ENCODE measurements at places on chromosomes 3 and 15. TPM values are rescaled to one million over a fixed set of nuclear protein-coding genes. Genes with fewer than 3 reads are reported as not detected.

UNC13C gene
- not detected for total RNA-seq

EXD1 gene
- total RNA-seq = not detected

ARPIN gene
- total RNA-seq = 5.2 TPM

SLC6A20 gene
- total RNA-seq = not detected

BSN gene
- total RNA-seq = 0.12 TPM

DNA sequence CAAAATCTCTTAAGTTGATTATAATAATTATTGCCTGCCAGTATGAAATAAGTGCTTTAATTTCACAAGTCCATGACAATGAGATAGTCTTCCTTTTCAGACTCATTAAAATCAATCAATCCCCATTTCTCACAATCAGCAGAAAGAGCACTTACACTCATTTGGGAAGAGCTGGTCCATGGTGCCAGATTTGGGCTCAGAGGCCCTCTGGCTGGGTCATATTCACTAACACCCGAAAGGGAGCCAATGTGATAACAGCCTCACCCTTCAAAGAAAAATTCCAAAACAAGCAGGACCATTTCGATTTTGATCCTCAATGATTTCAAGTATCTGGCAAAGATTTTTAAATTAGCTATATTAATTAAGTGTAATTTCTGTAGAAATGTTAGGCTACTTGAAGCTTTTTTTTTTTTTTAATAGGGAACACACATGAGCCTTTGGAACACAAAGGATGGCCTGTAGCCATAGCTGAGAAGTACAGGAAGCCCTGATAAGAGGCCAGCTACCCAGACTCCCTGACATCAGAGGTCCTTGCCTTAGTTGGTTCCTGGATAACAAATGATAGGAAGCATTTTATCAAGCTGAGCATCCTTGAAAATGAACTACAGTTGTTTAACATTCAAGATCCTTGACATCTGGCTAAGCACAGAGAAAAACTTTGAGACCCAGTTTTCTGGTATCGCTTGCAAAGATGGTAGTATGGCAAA, 17.1 kb downstream of the MCF2L2 start:
- DNase-seq = no peak

GRCh38 chr15:33064878-33065277, 129.6 kb downstream of the FMN1 start:
- DNase-seq = no peak

DNA sequence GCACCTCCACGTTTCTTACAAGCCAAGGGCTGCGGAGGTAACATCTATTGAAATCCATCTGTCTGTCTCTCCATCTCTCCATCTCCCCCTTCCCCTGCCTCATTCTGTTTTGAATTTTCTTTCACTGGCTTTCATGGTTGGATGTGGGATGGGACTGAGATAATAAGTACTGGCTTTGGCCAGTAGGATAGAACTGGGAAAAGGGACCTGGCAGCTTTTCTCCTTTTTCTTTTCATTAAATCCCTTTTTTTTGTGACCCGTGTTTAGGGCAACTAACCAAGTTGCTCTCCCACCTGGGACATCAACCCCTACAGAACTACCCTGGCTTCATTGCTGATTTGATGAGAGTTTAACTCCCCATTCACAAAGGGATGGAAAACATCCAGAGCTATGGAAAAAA, 66.8 kb upstream of the ADAMTSL3 start:
- DNase-seq = no peak

GRCh38 chr15:74656935-74657535, 38.8 kb downstream of the EDC3 start:
- no peak for DNase-seq

- DNase-seq = no peak
Measured at GRCh38 chr3:187725653-187726370, 19.5 kb downstream of the BCL6 start.

DNA sequence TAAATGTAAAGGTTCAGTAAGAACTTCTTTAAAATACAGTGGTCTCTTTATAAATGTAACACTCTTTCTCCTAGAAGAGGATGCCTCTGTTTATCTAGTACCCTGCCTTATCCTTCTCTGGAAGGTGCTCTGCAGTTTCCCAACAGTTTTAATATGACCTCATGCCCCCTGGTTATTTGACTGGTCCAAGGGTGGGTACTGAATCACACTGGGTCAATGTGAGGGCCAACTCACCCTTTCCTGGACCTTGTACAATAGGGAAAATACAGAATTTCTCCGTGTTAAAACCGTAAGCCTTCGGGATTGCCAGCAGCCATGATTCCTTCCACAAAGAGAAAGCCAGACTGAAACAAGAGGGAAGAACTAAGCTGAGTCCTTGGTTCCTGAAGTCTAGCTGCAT, 9.2 kb downstream of the DCBLD2 start:
- DNase-seq = no peak

DNA sequence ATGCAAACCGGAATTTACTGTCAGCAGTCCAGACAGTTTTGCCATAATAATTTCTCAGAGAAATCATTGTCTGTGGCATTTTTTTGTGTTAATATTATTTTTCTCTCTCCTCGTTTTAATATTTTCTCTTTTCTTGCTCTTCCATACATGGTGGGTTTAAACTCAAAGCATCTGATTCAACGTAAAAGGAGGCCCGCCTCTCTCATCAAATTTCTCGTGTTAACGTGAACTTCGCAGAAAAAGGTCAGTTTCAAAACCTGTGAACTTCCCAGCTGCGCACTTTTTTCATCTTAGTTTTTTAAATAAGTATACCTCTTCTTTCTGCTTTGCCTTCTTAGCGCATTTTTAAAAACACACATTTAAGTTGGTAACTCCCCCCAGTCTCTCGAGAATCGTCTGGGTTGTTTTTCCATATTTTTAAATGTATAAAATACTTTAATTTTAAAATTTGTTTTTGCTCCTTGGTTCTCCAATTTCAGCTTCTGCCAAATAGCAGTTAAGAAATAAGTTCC, 9.1 kb downstream of the SHOX2 start:
- DNase-seq = no peak

- DNase-seq = no peak
Measured at GRCh38 chr3:144380849-144381248, 409.2 kb downstream of the DIPK2A start.

DNA sequence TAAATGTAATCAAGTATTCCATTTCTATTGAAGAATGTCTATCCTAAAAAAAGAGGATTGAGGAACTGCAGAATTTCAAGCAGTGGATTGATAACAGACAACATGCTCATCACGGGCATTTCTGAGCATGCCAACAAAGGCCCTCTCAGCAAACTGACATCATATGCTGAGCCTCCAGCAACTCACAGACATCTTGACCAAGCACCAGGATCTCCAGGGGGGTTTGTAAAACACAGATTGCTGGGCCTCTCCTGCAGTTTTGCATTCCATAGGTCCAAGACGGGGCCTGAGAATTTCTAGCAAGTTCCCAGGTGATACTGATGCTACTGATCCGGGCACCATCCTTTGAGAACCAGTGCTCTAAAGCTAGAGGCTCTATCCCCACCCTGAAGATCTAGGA, 85.0 kb downstream of the FOXP1 start:
- no peak for DNase-seq

DNA sequence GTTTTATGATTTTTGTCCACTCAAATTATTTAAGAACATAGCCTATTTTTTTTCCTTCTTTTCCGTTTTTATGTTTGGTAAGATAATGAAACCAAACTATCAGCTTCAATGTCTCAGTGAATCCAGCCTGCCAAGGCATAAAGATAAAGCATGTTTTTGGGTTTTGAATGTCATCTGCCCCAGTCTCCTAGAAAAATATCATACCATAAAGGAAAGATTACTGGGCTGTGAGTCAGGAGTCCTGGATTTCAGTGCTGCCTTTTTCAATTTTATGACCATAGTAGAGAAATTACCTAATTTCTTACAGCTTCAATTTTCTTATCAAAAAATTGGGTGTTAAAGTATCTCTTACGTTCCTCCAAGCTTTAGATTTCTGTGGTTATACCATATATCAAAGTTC, 87.5 kb downstream of the GAP43 start:
- no peak for DNase-seq

- DNase-seq = no peak
Measured at GRCh38 chr3:112373924-112374323, 41.0 kb downstream of the CD200 start.

GRCh38 chr3:131786386-131786785, 248.4 kb downstream of the CPNE4 start:
- no peak for DNase-seq

DNA sequence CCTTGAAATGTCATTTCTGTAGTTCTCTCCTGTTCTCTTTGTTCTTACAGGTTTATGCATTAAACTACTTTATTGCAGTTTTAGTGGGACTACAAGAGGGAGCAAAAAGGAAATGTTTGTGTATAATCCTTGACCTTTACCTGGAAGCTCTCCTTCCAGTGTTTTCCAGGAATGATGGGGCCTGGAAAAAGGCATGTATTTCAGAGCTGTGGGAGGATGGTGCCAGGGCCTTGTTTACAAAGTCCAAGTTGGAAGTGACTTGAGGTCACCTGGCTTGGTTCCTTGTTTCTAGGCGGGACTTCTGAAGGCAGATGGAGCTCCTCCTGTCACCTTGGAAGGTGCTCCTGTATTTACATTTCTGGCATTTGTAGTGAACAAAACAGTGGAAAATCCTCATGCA, 15.1 kb downstream of the ACVR2B start:
- DNase-seq = no peak

GRCh38 chr15:69105451-69105985, 54.9 kb upstream of the GLCE start:
- DNase-seq = no peak

GRCh38 chr3:42061713-42062380, 29.3 kb upstream of the TRAK1 start:
- DNase-seq = peak; percentile 77

GRCh38 chr3:192917028-192917403, 640 bp downstream of the MB21D2 start:
- no peak for DNase-seq

DNA sequence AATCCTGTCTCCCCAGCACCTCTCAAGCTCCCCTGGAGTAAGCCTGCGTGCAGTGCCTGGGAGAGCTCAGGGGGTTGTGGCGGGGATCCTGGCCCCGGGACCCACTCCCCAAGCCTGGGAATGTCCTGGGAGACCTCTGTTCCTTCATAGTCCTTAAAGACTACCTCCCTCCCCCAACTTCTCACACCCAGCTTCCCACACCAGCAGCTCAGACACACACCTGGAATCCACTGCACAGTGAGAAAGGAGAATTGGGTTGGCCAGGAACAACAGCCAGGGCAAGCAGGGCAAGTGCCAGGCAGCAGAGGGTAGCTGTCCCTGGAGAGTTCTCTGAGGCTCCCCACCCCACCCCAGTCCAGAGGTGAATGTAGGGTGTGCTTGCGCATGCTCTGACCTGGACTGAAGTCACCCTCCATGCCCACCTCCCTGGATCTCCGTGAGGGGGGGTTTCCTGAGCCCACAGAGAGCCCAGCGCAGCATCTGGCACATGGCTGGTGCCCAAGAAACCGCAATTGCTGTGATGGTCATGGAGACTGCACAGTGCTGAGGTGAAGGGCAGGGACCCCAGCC, 22.2 kb downstream of the PSTPIP1 start:
- no peak for DNase-seq

GRCh38 chr3:10273702-10274305, 18.9 kb downstream of the GHRL start:
- no peak for DNase-seq

GRCh38 chr3:158659454-158660237, 12.8 kb downstream of the LXN start:
- DNase-seq = peak; percentile 46

DNA sequence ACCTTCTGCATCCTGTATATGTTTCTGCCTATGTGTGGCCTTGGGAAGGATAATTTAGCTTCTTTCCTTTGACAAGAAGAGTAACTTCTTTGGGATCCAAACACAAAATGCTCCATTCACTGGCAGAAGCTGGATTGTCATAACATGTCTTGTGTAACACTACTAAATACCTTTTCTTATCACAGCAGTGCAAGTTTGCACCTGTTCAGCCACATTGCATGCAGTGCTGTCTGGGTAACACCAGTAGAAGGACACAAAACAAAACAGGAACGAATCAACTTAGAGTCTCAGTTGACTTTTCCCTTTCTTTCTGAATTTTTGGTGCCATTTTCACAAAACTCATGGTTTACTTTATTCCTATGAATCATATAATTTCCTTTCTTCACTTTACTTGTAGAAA, 43.6 kb upstream of the TNIK start:
- no peak for DNase-seq

DNA sequence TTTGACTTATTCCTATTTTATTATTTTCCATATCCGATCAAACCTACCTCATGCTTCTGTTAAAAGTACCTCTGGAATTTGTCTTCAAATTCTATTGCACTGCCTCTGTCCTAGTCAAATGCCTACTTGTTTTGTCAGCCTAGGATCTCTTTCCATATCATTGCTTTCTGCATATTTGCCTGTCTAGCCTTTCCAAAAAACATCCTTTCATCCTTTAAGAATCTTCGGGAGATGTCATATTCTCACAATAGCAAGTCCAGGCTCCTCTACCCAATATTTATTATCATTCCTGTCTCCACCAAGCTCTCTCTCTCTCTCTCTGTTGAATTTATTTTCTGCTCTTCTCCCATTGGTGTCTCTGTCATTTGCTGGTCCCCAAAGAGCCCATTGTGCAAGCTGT, 80.1 kb downstream of the LRRC28 start:
- DNase-seq = no peak

- DNase-seq = no peak
Measured at GRCh38 chr3:108833611-108834010, 11.0 kb downstream of the TRAT1 start.

DNA sequence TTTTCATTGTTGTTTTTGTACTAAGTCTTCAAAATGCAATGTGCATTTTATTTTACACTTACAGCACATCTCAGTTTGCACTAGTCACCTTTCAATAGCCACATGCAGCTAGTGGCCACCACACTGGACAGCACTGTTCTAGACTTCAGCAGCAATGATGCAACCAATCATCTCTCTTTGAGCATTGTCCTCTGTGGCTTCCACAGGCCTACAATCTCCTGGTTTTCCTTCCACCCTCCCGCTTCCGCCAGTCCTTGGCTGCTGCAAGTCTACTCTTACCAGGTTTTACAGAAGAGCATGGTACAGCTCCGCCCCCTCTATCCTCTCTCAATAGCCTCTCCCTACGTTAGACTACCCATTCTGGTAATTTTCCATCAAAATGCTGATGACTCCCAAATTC, 25.1 kb upstream of the FSIP1 start:
- DNase-seq = no peak
